ENCODE measurements at places on chromosomes 2 and 18.

DNA sequence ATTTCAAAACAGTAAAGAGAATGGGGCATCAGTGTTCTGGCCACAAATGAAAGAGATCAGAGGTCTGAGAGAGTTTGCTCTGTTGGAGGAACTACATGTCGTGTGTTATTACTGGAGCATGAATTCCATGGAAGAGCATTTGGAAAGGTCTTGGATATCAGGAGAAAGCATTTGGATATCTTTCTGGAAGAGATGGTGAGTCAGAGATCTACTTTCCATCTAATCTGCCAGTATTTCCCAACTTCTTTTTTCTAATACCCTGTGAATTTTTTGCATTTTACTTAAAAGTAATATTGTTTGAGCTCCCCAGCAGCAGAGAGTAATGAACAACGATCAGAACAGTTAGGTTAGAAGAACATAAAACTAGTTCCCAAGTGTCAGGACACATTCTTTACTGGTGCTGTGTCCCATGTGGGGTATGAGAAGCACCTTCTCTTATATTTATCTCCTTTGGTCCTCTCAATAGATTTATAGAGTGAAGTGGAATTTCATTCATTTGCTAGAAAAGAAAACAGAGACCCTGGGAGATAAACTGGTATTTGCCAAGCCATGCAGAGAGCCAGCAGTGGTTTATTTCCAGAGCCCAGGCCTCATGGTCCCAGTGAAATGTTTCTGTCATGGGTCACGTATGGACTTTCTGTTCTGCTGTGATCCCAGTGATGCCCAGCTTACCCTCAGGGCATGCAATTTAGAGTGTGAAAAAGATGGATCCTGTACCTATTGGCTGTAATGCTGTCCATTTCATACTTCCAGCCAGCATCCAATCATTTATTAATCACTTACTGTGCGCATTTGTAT, 130.8 kb upstream of the NT5C1B start:
- DNase-seq, result no peak

DNA sequence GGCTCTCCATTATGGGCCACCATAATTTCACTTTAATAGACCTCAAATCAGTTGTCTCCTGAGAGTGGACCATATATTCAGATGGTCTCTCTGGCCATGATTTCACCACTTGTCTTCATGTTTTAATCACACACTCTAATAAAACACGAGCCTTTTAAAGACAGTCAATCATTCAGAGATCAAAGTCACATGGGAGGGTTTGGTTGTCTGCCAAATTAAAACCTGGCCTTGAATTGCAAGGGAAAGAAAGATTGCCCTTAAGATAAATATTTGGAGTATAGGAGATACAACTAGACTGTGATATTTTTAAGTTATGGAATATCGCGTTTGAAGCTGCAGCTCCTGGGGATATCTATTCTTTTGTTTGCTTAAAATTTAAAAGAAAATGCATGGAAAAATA, 377.8 kb upstream of the DDX18 start:
- no peak for DNase-seq

GRCh38 chr2:60410456-60411146, 142.9 kb downstream of the BCL11A start:
- no peak for DNase-seq

GRCh38 chr2:118061135-118061955, 26.9 kb upstream of the INSIG2 start:
- DNase-seq, result no peak

- DNase-seq, result no peak
Observed at GRCh38 chr18:60471652-60472051, 99.1 kb upstream of the MC4R start.

DNA sequence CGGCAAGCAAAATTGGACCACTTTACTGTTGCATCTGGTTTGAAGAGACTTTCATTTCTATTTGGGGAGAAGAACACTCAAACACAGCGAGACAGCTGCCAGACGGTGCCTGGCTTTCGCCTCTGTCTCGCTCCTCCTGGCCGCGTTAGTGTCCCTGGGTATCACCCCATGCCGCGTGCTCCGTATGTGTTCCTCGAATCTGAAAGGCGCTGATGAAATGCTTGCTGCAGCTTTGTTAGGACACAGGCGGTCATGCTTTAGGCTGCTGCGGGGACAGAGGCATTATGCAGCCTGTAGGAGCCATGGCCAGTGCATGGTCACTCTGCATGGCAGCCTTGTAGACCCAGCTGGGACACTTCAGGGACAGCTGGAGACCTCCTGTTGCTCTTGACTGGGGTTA, 53.9 kb downstream of the LDLRAD4 start:
- no peak for DNase-seq

DNA sequence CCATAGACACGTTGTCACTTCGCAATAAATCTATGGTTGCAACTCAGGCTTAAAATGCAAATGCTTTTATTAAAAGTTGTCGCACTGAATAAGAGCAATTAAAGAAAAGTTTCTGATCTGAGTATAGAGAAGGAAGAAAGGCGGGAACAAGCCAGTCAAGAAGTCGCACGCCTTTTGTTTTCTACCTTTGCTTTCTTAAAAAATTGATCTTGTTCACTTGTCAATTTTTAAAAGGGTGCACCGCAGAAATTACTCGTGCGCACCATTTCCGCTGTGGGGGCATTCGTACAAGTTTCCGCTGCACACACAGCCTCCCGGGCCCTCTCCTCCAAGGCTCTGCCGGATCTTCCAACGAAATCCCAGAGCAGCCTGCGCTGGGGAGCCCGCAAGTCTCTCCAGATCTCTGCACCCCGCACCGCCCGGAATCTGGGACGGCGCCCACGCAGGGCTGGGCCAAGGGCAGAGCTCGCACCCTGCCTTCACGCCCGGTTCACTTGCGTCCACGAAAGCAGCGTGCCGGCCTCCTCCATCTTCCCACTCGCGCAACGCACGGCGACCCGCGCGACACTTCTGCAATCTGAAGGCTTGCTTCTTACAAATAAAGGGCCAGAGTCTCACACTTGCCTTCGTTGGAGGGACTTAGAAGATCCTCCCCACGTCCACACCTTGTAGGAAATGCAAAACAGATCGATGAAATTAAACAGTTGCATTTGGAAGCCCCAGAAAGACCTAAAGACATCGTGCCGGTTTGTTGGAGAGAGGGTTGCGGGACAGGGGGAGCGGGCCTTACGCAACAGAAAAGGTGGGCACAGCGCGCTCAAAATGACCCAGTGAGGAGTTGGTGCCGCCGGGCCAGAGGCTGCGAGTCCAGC, 2.6 kb upstream of the SALL3 start:
- DNase-seq, result no peak

DNA sequence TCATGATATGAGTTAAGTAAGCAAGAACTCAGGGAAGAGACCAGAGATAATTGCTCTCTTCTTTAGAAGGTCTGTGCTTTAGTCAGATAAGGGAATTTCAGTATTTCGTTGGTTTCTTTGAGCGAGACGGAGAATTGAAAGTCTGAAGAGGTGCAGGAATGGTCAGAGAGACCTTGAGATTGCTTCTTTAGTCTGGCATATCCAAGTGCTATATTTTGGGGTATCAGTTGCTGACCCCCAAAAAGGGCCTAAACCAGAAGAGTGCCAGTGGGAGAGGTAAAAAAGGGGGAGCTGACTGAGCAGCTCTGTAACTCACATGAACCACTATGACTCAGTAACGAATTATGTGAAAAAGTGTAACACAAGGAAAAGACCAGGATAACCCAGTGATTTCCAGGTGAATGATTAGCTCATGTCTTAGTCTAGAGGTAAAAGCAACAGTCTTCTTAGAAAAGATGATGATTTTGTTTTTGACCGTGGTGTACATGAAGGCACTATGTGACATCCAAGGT, 932.9 kb downstream of the TDRD15 start:
- DNase-seq, result no peak

DNA sequence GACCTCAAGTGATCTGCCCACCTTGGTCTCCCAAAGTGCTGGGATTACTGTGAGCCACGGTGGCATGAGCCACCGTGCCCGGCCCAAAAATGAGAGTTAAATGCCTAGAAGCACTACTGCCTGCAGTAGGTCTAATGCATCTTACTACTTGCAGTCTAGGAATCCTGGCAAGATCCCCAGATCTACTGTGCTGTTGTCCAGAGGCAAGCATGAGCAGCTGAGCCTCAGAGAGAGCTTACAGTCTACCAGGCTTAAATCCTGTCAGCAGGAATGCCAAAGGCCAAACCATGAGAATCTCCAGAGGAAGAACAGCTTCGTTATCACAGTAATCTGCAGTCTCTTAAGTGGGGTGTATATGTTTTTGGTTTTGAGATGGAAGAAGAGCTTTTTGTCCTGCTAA, 54.4 kb downstream of the XRCC5 start:
- no peak for DNase-seq

GRCh38 chr2:168673265-168674189, 128.9 kb upstream of the NOSTRIN start:
- DNase-seq, result no peak

DNA sequence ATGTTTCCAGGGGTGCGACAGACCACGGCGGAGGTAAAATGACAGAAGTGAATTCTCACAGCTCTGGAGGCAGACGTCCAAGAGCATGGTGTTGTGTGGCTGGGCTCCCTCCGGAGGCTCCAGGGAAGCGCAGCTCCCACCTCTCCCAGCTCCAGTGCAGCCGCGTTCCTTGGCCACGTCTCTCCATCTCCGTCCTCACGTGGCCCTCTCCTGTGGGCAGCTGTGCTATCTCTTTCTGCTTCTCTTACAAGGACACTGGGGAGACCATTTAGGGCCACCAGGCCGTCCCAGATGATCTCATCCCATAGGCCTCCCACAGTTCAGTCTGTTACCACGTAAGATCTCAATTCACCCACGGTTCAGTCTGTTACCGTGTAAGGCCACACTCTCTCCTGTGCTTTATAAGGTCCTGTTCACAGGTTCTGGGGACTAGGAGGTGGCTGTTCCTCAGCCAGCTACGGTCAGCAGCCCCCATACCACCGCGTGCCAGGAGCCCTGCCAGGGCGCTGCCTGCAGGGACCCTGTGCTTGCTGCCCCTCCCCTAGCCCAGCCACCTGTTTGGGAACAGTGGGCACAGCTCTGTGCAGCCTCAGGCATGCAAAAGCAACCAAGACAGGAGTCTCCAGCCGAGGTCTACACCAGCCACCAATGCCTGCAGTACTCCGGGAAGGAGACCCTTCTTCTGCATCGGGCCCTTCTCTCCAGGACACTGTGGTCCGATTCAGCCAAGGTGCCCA, 2.9 kb upstream of the MAB21L4 start:
- DNase-seq, result no peak
